ENCODE measurements at places on chromosomes 5 and 9.

DNA sequence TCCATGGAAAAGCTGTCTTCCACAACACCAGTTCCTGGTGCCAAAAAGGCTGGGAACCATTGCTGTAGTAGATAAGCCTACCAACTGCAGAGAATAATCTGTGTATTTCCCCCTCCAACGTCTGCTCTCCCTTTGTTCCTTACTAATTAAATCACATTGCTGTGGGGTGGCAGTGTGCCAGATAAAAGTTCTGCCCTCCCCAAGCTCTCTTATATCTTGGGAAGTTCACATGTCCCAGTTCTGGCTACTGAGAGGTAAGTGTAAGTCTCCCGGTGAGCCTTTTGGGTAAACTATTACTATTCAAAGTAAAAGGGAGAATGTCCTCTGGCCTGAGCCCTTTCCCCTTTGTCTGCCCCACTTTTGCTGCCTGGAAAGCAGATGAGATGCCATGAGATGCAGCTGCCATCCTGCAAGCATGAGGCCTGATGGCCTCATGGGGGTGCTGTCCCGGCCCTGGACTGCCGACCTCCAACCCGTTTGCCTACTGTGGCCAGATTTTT is 14.7 kb downstream of the ENC1 start:
- no peak for DNase-seq

DNA sequence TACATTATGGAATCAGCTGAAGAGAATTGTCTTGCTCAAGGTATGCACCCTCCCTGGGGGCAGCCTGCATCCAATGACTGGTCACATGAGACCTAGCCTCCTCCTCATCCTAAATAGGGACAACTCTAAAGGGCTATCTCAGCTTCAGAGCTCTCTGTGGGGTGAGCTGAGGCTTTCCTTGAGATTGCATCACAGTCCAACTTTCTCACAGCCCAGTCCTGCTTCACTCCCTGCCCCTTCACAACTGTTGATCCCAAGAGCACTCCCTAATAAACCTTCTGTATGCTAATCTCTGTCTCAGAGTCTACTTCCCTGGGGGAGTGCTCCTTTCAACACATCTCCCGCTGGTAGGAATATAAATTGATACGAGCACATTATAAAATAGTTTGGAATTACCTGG is 44.1 kb upstream of the ERBIN start:
- no peak for DNase-seq

GRCh38 chr9:89323390-89323789 is 5.1 kb downstream of the SECISBP2 start:
- DNase-seq: no peak

GRCh38 chr9:127307802-127308201 is 43.2 kb downstream of the GARNL3 start:
- DNase-seq: no peak

- DNase-seq: no peak
These were observed 58.6 kb upstream of the LMNB1 start for GRCh38 chr5:126718236-126718868.

GRCh38 chr5:124395926-124396325 is 350.5 kb downstream of the ZNF608 start:
- no peak for DNase-seq

DNA sequence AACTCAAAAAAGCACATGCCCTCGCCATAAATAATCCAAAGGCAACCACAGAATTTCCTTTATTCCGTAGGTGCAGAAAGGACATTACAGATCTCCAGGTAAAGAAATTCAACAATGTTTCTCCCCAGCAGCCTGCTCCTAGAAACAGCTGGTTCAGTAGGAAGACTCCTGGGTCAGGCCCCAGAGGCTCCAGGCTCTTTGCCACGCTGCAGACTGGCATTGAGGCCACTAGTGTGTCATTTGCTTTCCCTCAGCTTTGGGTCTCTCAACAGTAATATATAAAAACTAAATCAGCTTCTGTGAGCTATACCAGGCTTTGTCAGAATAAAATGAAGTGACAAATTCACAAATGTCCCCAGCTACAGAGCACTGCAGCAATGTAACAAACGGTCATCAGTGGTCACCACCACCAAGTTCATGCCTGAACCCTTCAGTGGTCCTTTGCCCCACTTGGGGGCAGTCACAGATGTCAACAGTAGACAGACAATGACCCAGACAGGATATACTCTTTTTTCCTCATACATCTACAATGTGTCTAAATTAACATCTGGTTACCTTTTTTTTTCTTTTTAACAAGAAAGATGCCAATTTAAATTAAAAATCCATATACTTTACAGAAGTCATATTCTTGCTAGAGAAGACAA is 93.5 kb downstream of the MARCHF3 start:
- no peak for DNase-seq

GRCh38 chr9:97568461-97569275 is 64.5 kb downstream of the TSTD2 start:
- no peak for DNase-seq

- DNase-seq: no peak
These were observed 148.5 kb downstream of the C9orf152 start for GRCh38 chr9:110059461-110059860.

DNA sequence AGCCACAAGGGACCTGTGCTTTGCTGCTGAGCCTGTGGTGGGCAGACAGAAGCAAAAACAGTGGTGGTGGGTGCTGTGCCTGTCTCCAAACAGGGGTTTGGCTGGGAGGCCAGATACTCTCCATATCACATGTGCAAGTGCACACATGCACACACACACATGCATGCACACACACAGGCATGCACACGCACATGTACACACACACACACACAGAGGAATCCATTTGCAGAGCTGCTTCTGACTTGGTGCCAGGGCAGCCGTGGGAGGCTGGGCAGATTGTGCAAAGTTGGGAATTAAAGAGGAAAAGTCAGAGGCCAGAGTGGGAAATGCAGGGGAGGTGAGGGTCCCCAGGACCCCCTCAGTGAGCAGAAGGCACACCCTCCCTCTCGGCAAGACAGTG is 71.3 kb downstream of the NTNG2 start:
- no peak for DNase-seq
